ENCODE measurements at places on chromosomes 12 and 14.

- no peak for DNase-seq
Measured at GRCh38 chr14:84036840-84037239, 1493.1 kb upstream of the FLRT2 start.

DNA sequence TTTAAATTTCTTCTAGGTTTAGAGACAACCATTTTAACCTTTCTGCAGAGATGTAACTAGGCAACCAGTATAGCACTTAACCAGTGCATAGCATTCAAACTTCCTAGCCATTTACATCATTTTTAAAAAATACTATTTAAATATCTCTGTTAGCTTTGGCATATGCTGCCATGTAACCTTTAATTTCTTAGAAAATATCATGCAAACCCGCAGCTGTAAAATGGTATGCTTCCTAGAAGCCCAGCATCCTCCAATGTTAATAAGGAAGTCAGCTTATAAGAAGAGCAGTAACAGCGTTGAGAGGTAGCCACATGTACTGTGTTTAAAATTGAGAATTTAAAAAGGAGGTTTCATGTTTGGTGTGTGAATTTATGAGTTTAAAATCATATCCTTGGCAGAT is 22.8 kb downstream of the GNG2 start:
- no peak for DNase-seq

GRCh38 chr14:32073537-32074189 is 3.4 kb upstream of the ARHGAP5 start:
- DNase-seq, result peak; percentile 47

- no peak for DNase-seq
Measured at GRCh38 chr14:62694075-62694474, 351.2 kb downstream of the KCNH5 start.

GRCh38 chr12:71201136-71201679 is 43.4 kb upstream of the TSPAN8 start:
- DNase-seq, result peak; percentile 14

GRCh38 chr12:112916270-112916669 is 9.5 kb downstream of the OAS1 start:
- DNase-seq, result no peak

GRCh38 chr12:72742568-72742967 is 470.4 kb downstream of the TRHDE start:
- no peak for DNase-seq

GRCh38 chr12:26723379-26724308 is 109.3 kb downstream of the ITPR2 start:
- DNase-seq, result no peak

GRCh38 chr12:123306200-123306599 is 34.5 kb upstream of the CDK2AP1 start:
- no peak for DNase-seq

GRCh38 chr12:56980941-56981530 is 23.6 kb upstream of the RDH16 start:
- no peak for DNase-seq

DNA sequence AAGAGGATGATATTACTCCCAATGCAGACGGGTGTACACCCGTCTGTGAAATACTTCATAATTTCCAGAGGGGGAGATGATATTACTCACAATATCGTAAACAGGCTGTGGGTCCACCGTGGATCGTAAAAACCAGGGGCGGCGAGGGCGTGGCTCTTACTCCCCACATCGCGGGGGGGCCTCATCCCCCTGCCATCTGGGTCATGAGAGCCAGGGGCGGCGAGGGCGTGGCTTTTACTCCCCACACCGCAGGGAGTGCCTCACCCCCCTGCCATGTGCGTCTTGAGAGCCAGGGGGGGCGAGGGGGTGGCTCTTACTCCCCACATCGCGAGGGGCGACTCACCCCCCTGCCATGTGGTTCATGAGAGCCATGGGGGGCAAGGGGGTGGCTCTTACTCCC is 86.2 kb upstream of the GNG2 start:
- DNase-seq, result no peak

GRCh38 chr14:75960231-75960630 is 21.6 kb downstream of the TGFB3 start:
- no peak for DNase-seq

DNA sequence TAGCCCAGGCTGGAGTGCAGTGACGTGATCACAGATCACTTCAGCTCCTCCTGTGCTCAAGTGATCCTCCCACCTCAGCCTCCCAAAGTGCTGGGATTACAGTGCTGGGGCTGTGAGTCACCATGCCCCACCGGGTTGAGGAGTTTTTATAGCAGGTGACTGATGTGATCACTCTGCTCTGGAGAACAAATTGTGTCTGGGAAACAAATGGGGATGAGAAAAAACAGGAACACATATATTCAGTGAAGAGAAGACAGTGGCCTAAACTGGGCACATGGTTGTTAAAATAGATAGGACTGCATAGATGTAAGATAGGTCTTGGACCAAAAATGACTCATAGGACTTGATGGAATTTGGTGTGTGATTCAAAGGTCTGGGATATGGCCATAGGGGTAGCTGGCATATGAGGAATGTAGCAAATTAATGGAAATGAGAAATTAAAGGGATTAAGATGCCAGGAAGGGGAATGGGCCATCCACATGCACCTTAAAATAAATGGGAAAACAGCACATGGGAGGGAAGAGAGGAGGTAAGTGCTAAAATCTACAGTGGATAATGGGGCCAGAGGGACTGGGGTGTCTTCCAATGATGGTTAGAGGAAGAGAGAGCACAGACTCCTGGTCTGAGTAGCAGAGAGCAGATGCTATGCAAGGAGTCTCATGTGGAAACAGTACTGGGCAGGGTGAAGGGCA is 11.2 kb downstream of the BCAT1 start:
- DNase-seq, result no peak

GRCh38 chr12:15629761-15630160 is 159.4 kb downstream of the EPS8 start:
- no peak for DNase-seq

DNA sequence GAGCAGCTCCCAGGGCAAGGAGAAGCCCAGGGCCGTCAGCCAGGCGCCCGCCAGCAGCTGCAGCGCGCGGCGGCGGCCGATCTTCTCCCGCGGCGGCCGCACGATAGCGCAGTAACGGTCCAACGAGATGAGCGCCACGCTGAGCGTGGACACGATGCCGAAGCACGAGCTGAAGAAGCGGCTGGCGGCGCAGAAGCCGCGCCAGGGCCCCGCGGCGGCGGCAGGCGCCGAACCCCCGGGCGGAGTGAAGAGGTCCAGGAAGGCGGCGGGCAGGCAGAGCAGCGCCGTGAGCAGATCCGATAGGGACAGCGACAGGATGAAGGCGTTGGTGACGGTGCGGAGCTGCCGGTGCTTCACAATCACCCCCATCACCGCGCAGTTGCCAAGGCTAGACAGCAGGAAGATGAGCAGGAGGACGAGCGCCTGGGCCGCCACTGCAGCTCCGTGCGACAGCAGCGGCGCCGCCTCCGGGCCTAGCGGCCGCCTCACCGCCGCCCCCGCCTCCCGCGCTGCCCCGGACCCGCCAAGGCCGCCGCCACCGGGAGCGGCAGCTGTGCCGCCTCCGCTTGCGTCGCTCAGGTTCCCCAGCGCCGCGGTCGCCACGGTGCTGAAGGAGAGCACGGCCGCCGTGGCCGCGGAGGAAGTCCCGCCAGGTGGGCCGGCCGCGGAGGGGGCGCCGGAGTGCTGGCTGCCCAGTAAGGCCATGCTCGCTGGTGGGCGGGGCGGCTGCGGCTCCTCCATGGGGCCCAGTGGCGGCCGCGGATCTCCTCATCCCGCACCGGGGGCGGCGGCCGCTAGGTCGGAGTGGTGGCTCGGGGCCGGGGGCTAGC is 479 bp downstream of the GPR135 start:
- peak; percentile 55 for DNase-seq

DNA sequence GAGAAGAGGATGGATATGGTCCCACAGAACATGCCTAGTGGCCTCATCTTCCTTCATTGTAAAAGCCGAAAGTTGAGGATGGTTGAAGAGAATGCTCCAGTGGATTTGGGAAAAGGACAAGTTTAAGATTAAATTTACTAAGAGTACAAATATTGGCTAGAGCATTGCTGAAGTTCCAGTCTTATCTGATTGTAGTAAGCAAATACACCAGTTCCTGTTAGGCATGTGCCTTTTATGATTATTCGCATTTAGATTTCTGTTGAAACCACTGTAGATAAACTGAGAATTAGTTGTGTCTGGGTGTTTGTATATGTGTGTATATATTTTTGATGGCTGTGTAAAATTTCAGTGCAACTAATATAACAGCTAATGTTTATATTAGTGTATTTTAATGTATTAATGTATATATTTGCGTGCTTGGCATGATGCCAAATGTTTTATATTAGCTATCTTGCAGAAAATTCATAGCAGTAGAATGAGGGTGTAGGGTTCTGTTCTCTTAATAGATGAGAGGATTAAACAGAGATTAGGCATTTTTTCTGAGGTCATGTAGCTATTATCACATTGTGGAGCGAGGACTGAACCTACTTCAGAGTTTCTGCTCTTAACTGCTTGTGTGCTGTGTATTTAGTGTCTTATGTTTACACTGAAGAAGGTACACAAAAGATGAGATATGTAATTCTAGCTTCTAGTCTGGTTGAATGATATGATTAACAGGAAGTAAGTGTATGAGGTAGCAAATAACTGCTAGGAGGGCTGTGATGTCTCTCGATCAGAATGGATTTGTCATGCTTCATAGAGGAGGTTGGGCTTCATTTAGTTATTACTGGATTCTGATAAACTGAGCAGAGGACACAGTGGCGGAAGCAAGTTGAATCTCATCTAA is 21.1 kb downstream of the FKBP3 start:
- no peak for DNase-seq

DNA sequence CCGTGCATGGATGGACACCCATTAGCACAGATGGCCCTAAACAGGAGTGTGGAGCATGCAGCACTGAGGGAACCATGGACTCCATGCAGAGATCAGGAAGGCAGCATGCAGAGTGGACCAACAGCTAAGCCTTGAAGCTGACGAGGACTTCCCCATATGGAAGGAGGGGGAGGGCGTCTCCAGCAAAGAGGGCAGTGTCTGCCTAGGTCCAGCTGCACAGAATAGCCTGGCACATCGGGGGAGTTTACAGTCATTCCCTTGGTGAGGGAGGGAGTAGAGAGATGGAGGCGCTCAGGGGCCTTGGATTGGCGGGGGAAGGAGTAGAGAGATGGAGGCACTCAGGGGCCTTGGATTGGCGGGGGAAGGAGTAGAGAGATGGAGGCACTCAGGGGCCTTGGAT is 64.5 kb downstream of the ANKRD9 start:
- no peak for DNase-seq

DNA sequence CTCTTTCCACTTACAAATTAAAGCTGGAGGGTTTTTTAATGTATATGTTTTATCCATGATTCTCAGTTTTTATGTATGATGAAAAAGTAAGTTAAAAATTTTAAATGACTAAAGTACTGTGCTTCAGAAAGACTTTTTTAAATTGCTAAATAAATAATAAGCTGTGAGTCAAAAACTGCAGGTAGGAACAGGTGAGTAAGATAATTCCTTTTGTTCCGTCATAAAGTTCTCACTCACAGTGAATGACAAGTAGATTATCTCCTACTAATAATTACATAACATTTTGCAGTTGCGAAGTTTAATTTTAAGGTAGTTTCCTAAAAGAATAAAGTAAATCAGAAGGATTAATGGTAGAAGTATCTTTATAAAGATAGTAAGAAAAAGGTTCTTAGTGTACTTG is 78.0 kb downstream of the PRKCH start:
- DNase-seq, result no peak

- DNase-seq, result no peak
Measured at GRCh38 chr12:5078423-5078822, 34.7 kb downstream of the KCNA5 start.

DNA sequence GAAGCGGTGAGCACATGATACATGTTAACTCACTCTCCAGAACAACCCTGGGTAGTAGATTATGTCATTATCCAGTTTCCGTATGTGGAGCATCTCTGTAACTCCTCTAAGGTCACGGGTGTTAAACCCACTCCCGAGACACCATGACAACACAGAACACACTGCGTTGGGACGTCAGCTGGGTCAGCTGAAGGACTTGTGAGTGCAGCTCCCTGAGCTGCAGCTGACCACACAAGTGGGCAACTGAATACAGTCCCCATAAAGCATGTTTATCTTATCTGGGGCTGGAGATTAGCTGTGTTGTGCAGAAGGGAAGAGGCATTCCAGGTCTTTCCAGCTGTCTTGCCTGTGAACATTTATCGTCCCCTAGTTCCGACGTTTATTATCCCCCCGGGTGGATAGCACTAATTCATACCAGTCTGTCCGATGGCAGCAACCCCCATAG is 211.5 kb downstream of the CHST11 start:
- no peak for DNase-seq

DNA sequence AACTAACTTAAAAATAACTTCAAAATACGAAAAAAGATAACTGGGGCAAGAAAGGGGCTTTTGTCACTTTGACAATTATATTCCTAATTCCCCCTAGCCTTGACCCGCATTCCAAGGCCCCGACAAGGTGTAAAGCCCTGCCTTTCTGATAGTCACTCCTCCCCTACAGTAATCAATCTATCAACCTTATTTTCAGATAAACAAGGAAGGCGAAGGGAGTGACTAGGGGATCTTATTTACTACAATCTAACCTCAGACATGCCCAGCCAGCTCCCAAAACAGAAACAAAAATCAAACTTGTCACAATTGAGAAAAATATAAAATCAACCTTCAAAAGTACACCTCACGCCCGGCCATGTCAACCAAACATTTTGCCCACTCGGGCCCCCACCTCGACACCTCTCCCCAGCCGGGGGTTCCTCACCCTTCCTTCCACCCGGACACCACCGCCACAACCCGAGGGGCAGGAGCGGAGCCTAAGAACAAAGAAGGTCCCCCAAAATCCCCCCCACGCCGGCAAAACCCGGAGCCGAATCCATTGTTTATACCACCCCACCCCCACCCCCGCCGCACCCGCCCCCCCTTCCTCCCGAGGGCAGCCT is 562 bp downstream of the ZFYVE1 start:
- no peak for DNase-seq

DNA sequence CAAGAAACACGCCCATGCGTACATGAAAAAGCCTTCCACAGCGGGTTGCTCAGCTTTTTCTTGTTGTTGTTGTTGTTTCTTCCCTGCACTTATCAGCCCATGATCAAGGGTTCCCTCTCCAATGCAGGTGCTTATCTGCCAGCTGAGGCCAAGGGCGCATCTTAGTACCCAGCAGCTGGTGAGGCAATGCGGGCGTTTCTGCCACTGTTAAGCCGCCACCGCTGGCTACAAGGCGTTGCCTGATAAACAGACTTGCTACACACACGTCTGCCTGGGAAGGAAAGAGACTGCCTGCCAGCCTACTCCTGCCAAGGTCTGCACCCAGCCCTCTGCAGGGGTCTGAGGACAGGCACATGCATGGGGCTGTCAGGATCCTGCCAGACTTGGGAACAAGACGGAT is 345.9 kb downstream of the BCL11B start:
- no peak for DNase-seq

DNA sequence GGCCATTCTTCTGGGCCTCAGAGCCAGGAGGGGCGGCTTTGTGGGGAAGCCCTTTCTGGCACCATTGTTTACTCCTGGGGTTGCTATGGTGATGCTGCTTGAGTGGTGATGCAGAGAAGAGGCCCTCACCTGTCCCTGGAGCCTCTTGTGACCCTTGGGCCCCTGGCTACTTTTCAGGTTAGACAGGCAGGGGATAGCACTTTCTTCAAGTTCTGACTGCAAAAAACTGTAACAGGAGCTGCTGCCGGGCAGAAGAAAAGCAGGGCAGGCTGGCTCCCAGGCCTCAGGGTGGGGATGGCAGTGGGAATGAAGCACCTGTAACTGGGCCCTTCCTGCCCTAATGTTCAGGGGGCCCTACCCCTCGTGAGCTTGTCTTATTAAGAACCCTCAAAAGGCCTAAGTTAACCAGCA is at the start of gene TEX52:
Gene TEX52, minus strand, starts transcription at position 19 of the 411 bp plus-strand sequence. Its CDS starts 13 bp downstream, at position 6.
- no peak for DNase-seq

All from NCI-H1930 (cell line).